Natural killer cell treated with Interleukin-12 subunit alpha and Interleukin-12 subunit beta and Interleukin-15 and Interleukin-18, amount 100 ng/mL, for 72 hours (primary cell): ENCODE measurements at places on chromosomes 1 and 21.

DNA sequence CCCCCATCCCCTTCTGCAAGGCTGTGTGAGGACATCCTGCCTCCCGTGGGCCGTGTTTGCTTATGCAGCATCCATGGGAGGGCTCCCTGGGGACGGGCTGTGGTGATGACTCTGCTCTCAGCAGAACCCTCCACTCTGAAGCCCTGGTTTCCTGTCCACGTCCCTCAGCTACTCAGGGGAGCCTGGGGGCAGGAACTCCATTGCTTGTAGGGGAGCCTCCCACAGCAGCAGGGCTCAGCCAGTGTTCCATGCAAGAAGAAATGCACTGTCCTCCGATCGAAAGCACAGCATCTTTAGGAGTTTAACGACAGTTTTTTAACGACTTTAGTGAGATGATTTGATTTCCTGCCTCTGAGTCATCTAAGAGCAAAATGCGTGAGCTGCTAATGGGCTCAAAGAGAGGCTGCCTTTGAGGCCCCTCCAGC, 8.3 kb upstream of the KCNAB2 start:
- H3K27me3 ChIP-seq, result no peaks in the 10 kb centered on the region
- H3K36me3 ChIP-seq, result peaks cover 8% of the 10 kb centered on the region
- H3K4me1 ChIP-seq, result peaks cover 59% of the 10 kb centered on the region
- peak overlapping the region; percentile 85 for H3K27ac ChIP-seq
- peak overlapping the region; percentile 62 for H3K4me3 ChIP-seq

DNA sequence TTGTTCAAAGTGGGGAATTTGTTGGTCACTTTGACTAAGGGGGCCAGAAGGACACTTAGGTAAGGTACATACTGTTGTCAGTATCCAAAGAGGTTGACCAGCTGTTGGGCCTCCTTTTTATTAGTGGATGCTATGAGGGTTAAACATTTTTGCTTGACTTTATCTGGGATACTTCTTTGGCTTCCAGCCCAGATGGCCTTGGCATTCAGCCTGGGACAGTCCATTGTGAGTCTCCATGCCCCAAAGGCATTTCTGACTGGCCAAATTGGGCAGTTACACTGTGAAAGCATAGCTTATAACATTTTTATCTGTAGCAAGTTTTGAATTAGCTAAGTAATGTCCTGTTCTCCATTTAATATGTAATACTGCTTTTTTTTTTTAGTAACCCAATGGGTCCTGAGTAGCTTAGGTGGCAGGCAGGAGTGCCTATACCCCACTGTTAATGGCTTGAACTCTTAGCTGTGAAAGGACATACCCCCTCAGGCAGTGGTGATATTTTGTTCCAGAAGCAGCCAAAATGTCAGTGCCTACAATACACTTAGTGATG, 35.4 kb upstream of the CD1D start:
- H3K27me3 ChIP-seq, result no peaks in the 10 kb centered on the region
- no peaks in the 10 kb centered on the region for H3K36me3 ChIP-seq
- DNase-seq, result no peak
- H3K4me3 ChIP-seq, result no peak overlapping the region
- H3K4me1 ChIP-seq, result peaks cover 24% of the 10 kb centered on the region
- H3K27ac ChIP-seq, result no peak overlapping the region

DNA sequence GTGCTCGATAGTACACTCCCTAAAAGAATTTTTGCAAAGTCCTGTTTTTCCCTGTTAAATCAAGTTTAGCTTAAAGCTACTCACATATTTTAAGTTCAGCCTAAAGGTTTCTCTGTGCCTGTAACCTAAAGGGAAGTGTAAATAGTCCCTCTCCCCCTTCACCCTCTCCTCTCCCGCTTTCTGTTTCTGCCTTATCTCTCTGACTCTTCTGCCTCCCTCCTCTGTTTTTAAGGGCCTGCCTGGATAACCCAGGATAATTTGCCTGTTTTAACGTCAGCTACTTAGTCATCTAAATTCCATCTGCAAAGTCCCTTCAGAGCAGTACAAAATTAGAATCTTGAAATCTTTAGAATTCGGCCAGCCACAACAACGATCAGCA, 92.6 kb downstream of the NID1 start:
- peaks cover 18% of the 10 kb centered on the region for H3K4me1 ChIP-seq
- DNase-seq, result no peak
- H3K36me3 ChIP-seq, result no peaks in the 10 kb centered on the region
- H3K27ac ChIP-seq, result peak overlapping the region; percentile 88
- H3K4me3 ChIP-seq, result peak overlapping the region; percentile 91

DNA sequence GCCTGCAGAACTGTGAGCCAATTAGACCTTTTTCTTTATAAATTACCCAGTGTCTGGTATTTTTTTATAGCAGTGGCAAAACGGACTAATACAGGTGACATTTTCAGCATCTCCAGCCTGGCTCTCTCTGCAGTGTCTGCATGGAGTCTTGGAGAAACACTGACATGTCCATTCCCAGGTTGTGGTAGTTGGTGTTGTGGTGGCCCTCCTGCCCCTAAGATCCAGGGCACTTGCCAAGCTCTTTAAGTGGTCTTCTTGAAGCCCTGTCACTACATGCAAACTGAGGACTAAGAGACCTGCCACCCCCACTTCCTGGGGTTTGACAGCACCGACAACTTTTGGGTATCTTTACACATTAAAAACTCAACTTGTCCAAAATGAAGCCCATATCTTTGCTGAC, 419.4 kb downstream of the NPHP4 start:
- no peaks in the 10 kb centered on the region for H3K36me3 ChIP-seq
- no peak overlapping the region for H3K27ac ChIP-seq
- H3K4me3 ChIP-seq, result no peak overlapping the region
- no peaks in the 10 kb centered on the region for H3K4me1 ChIP-seq

DNA sequence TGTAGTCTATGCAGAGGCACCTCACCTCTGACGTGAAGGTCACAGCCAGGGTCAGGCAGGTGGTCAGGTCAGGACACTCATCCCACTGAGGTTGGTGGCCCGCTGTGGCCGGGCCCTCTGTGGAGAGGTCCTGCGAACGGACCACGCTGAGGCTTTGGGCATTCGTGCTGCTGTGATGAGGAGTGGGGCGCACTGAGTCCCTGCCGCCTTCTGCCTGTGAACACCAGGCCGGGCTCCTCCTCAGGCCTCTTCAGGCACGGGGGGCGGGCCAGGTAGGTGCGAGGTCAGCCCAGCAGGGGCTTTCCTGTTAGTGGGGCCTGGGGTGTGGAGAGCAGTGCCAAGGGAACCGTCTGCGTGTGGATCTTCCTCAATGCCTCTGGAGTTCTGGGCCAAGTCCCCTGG, 39.0 kb downstream of the COQ8A start:
- H3K4me3 ChIP-seq, result no peak overlapping the region
- no peak overlapping the region for H3K27ac ChIP-seq
- H3K4me1 ChIP-seq, result no peaks in the 10 kb centered on the region
- no peaks in the 10 kb centered on the region for H3K27me3 ChIP-seq

GRCh38 chr21:19343711-19344110, 940.1 kb upstream of the TMPRSS15 start:
- H3K36me3 ChIP-seq, result no peaks in the 10 kb centered on the region
- H3K27ac ChIP-seq, result no peak overlapping the region
- no peaks in the 10 kb centered on the region for H3K27me3 ChIP-seq
- DNase-seq, result no peak
- no peaks in the 10 kb centered on the region for H3K4me1 ChIP-seq

GRCh38 chr1:221159608-221160007, 280.4 kb downstream of the HLX start:
- DNase-seq, result no peak
- H3K4me3 ChIP-seq, result no peak overlapping the region
- no peaks in the 10 kb centered on the region for H3K36me3 ChIP-seq
- no peak overlapping the region for H3K27ac ChIP-seq
- peaks cover 6% of the 10 kb centered on the region for H3K27me3 ChIP-seq
